ENCODE measurements at places on chromosomes 6 and 20.

- DNase-seq, result no peak
Measured at GRCh38 chr20:48745330-48745729, 82.5 kb downstream of the PREX1 start.

- peak; percentile 3 for DNase-seq
Measured at GRCh38 chr6:69846770-69847491, 19.4 kb upstream of the COL19A1 start.

- no peak for DNase-seq
Measured at GRCh38 chr6:36133148-36133547, 2.8 kb downstream of the MAPK13 start.

DNA sequence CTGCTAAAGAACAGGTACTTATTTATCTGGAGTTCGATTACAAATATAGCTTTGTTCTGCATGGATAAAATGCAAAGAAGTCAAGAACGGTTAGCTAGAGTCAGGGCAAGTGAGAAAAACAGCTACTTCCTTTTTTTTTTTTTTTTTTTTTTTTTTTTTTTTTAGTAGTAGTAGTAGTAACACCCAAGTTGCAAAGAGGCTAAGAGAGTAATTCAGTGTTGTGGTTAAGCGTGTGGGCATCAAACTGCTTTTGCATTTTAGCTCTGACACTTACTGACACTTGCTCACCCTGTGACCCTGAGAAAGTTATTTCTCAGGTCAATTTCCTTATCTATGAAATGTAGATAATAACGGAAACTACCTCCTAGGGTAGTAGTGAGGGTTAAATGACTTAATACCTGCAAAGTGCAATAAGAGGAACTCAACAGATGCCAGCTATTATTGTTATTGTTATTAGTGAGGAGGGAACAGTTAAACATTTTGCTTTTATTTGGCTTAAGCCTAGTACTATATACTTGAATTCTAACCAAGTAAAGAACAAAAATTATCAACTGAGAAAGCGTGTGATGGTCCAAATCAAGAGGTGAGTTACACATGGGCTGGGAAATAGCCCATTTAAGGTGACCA, 86.7 kb upstream of the BACH2 start:
- no peak for DNase-seq

GRCh38 chr6:107670792-107671199, 153.3 kb downstream of the SCML4 start:
- DNase-seq, result peak; percentile 58

All from fibroblast of skin of right biceps (primary cell).